ENCODE measurements at places on chromosomes 4 and X. TPM values are rescaled to one million over a fixed set of nuclear protein-coding genes. Genes with fewer than 3 reads are reported as not detected.

GRCh38 chr4:166741742-166742141 is 492.6 kb downstream of the SPOCK3 start:
- no peak overlapping the region for H3K27ac ChIP-seq
- DNase-seq: no peak
- no peak overlapping the region for H3K4me3 ChIP-seq
- H3K36me3 ChIP-seq: no peaks in the 10 kb centered on the region
- no peaks in the 10 kb centered on the region for H3K4me1 ChIP-seq

- H3K4me3 ChIP-seq: no peak overlapping the region
- no peak for DNase-seq
- H3K4me1 ChIP-seq: no peaks in the 10 kb centered on the region
- no peaks in the 10 kb centered on the region for H3K27me3 ChIP-seq
- H3K36me3 ChIP-seq: no peaks in the 10 kb centered on the region
Measured at GRCh38 chr4:44210750-44211149, 237.9 kb downstream of the KCTD8 start.

DNA sequence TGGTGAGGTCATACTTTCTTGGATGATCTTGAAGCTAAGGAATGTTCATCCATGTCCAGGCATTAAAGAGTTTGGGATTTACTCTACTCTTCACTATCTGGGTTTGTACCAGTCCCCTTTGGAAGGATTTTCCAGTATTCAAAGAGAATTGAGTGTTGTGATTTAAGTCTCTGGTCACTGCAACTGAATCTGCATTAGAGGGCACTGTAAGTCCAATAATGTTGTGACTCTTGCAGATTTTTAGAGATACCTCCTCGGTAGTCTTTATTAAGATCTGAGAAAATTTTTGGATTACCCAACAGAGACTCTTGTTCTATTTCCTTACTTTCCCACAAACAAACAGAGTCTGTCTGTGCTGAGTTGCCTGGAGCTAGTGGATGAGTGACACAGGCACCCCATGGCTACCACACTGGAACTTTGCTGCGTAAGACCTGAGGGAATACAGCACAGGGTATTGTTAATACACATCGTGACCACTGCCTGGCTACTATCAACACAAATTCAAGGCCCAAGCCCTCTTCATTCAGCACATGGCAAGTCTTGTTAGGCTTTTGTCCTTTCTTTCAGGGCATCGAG is 357.1 kb upstream of the KLHL4 start:
- H3K4me3 ChIP-seq: no peak overlapping the region
- no peak for DNase-seq
- no peaks in the 10 kb centered on the region for H3K4me1 ChIP-seq
- H3K27ac ChIP-seq: no peak overlapping the region

- H3K27me3 ChIP-seq: no peaks in the 10 kb centered on the region
- H3K4me1 ChIP-seq: no peaks in the 10 kb centered on the region
- no peaks in the 10 kb centered on the region for H3K36me3 ChIP-seq
- no peak for DNase-seq
- no peak overlapping the region for H3K4me3 ChIP-seq
Measured at GRCh38 chr4:175961604-175962003, 104.0 kb upstream of the WDR17 start.

DNA sequence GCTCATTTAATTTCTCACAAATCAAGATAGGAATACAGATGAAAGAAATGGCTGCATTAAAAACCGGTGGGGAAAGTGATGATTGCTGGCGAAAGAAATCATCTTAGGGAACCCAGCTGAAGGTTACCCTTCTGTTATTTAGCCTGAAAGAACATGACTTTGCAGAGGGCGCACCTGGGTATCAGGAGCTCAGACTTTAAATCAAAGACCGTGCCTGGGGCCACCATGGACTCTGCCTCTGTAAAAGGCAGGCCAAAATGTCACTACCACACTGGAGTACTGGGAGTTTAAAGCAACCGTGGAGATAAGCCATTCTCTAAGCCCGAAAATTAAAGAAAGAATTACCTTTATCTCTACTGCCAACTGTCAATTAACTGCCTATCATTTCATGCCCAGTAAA is 24.3 kb downstream of the GPC3 start:
- no peaks in the 10 kb centered on the region for H3K27me3 ChIP-seq
- no peak overlapping the region for H3K4me3 ChIP-seq
- H3K4me1 ChIP-seq: no peaks in the 10 kb centered on the region
- H3K36me3 ChIP-seq: no peaks in the 10 kb centered on the region

GRCh38 chr4:150960818-150961217 is 54.3 kb downstream of the LRBA start:
- H3K4me1 ChIP-seq: no peaks in the 10 kb centered on the region
- DNase-seq: no peak
- no peaks in the 10 kb centered on the region for H3K36me3 ChIP-seq
- H3K27ac ChIP-seq: no peak overlapping the region
- no peak overlapping the region for H3K4me3 ChIP-seq
- no peaks in the 10 kb centered on the region for H3K27me3 ChIP-seq

ENOPH1 gene
- total RNA-seq: 30.6 TPM

Data from lung (tissue), 17 donors.